Stimulated activated CD4-positive, alpha-beta T cell treated with anti-CD3 and anti-CD28 coated beads, TNF-alpha, amount 100 ng/mL, for 1 hour (primary cell): ENCODE measurements at places on chromosomes 6 and 20.

- no peak for DNase-seq
Measured at GRCh38 chr6:19312241-19312978, 524.8 kb upstream of the ID4 start.

GRCh38 chr6:141965016-141965545 lies 167.6 kb upstream of the GJE1 start:
- DNase-seq, result no peak

DNA sequence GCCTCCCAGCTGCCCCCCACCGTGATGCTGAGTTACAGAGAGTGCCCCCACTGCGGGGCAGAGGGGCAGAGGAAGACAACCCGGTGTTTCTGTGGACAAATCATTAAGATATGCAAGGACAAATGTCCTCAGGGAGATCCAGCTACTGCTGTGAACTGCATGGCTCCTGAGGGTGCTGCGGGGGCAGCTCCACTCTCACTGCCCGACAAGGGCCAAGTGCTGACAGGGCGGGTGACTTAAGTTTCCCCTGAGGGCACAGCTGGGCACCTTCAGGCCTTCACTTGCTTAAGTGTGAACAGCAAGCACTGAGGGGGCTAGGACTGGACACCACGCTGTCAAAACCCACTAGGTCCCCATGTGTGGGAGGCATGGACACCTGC lies 26.2 kb upstream of the TCFL5 start:
- no peak for DNase-seq

GRCh38 chr6:113788586-113788985 lies 68.6 kb upstream of the MARCKS start:
- no peak for DNase-seq

- DNase-seq, result no peak
Measured at GRCh38 chr20:1818247-1818840, 76.9 kb upstream of the SIRPA start.

GRCh38 chr6:123503619-123504018 lies 133.1 kb downstream of the TRDN start:
- no peak for DNase-seq

DNA sequence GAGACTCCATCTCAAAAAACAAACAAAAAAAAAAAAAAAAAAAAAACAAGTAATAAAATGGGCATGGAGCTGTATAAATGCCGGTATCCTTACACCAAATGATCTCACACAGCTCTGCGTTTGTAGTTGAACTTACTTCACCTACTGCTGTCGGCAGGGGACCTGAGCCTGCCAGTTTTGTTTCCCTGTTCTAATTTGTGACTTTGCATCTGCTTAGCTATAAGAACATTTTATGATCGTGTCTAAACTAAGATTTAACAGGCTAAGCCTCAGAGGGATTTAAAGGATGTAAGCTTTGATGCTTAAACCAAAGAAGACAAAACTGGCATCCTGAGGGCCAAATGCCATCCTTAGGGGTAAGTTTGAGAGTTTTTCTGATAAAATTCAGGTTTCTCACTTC lies 58.7 kb downstream of the GCNT2 start:
- no peak for DNase-seq

GRCh38 chr6:147642458-147642857 lies 134.0 kb downstream of the SAMD5 start:
- no peak for DNase-seq

DNA sequence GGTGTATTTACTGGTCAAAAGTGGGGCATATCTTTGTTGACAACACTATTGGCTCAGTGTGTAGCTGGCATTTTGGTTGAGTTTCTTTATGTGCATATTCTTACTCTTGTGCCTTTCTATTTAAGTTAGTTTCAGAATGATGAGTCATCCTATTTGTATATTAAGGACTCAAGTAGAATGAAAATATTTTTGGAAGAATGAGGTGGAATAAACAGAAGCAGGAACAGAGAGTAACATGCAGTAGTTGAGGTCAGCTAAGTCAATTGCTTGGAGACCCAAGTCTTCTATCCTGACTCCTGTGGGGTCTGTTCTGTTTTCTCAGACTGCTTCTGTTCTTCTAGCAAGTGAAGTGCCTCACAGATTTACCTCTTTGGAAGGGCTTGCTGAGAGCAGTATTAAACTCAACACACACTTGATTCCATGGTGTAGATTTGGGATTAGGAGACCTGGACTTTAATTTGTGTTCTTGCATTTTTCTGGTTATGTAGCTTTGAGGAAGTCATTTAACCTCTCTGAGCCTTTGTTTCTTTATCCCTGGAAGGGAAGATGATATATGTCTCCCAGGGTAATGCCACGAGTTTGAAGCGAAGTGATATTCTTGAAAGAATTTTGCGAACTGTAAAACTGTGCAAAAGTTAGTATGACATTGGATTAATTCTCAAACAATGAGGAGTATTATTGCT lies 324.3 kb downstream of the QKI start:
- DNase-seq, result no peak

DNA sequence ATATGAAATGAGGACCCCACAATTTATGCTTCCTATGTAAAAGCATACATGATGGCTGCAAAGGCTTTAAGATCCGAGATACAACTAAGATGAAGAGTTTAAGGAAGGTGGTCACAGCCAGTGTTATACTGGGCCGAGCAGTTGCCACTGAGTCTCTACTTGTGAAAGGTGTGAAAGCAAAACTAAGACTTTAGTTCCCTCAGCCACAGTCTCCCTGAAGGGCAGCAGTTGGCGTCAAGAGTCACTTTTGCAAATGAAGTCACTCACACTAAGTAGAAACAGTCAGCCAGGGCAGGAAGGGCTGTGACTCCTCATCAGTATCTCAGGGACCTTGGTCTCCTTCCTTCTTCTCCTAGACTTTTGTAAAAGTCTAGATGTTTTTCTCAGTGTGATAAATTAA lies 191.6 kb upstream of the MCHR2 start:
- no peak for DNase-seq

DNA sequence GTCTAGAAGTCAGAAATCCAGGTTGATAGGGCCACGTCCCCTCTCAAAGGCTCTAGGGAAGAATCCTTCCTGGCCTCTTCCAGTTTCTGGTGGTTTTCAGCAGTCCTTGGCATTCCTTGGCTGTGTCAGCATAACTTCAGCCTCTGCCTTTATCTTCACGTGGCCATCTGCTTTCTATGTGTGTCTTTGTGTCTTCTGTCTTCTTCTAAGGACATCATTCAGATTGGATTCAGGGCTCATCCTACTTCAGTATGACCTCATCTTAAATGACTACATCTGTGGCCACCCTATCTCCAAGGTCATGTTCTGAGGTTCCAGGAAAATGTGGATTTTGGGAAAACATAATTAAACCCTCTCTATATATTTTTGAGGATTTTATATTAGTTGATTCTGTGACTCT lies 23.0 kb downstream of the C6orf89 start:
- DNase-seq, result no peak

DNA sequence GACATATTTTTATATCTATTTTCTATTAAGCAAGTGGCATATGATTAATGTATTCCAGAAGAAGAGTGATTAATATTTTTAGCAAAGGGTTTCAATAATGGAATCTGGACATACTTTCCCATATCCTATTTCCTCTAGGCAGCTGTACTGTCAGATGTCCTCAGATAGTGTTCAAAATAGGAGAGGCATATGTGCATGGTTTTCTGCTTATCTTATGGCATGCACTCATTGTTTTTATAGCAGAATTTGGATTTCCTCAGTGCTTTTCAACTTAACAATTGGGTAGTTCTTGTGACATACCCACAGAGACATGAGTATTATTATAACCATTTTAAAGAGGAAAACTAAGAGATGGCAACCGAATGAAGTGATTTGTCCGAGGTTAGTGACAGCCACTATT lies 12.6 kb upstream of the SLC17A5 start:
- no peak for DNase-seq

DNA sequence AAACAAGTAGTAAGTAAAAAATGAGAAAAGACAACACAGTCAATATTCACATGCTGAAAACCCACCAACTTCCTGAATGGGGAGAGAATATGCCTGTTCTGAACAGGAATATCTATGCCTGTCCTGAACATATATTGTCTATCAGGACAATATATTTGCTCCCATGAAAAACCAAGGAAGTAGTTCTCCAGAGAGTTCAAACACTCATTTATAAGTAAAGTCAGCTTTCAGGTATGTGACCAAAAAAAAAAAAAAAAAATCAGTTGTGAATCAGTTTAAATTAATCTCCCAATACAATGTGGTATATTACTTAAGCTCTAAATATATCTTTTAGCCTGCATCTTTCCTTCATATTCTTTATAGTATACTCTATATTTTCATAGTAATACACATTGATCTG lies 119.5 kb downstream of the MYB start:
- DNase-seq, result no peak

GRCh38 chr20:32438331-32438858 lies 80.3 kb downstream of the ASXL1 start:
- DNase-seq, result no peak

GRCh38 chr20:37339208-37339607 lies 6.7 kb upstream of the SRC start:
- no peak for DNase-seq

GRCh38 chr20:50931306-50932015 lies at the start of gene ADNP:
Gene ADNP, minus strand, starts transcription at chr20:50931437. Its CDS starts 27,441 bp downstream, at chr20:50903996.
- peak; percentile 72 for DNase-seq

GRCh38 chr6:86609549-86610388 lies 327.6 kb upstream of the HTR1E start:
- DNase-seq, result no peak

DNA sequence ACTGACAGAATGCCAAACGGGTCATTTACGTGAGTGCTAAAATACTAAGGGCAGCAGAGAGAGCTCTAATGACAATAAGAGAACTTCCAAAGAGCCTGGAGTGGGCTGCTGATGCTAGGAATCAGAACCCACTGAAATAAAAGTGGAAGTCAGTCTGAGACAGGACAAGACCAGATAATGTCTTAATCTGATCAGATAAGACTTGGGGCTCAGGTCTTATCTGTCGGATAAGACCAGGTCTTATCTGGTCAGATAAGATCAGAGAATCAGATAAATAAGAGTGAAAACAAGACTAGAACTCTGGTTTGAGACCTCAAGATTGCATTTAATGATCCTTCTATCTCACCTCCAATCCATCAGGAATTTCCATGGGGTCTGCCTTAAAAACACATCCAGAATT lies 18.6 kb downstream of the LRP11 start:
- no peak for DNase-seq

DNA sequence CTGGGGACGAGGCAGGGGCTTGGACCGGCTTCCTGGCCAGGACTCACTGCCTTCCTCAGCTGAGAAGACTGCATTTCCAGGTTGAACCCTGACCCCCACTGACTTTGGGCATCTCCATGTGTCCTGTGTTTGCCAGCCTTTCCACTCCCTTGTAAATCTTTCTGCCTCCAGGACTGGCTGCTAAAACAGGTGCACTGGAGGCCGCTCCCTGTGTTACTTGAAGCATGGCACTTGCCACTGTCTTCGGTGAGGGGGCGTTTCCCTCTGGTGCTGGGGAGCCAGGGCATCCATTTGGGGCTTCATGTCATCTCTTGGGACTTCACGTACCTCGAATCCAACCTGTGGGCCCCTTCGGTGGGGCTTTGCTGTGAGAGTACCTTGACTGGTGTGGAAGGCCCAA lies 6.7 kb upstream of the RBM38 start:
- no peak for DNase-seq

DNA sequence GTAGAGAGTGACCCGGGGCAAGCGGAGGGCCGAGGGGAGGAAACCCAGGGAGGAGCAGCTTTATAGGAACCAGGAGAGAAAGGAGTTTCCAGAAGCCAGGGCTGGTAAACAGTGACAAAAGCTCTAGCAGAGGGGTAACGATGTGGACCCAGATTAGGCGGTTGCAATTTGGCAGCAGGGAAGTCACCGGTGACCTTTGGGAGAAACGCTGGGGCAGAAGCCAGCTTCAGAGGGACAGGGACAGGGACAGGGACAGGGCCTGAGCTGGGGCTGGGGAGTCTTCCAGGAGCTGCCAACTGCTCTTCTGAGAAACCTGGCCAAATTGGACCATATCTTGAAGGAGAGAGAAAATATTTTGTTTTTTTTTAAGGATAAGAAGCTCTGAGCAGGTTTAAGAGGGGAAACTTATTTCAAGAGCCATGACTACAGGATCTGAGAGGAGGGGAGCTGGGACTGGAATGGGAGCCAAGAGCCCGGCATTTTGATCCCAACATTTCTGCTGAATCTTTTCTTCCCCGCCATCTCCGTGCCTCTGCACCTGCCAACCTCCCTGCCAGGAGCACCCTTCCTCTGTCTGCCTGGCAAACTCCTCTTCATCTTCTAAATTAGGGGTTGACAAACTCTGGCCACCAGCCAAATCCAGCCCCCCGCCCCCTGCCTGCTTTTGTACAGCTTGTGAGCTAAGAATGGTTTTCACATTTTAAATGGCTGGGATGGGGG lies 22.6 kb upstream of the PREX1 start:
- no peak for DNase-seq

DNA sequence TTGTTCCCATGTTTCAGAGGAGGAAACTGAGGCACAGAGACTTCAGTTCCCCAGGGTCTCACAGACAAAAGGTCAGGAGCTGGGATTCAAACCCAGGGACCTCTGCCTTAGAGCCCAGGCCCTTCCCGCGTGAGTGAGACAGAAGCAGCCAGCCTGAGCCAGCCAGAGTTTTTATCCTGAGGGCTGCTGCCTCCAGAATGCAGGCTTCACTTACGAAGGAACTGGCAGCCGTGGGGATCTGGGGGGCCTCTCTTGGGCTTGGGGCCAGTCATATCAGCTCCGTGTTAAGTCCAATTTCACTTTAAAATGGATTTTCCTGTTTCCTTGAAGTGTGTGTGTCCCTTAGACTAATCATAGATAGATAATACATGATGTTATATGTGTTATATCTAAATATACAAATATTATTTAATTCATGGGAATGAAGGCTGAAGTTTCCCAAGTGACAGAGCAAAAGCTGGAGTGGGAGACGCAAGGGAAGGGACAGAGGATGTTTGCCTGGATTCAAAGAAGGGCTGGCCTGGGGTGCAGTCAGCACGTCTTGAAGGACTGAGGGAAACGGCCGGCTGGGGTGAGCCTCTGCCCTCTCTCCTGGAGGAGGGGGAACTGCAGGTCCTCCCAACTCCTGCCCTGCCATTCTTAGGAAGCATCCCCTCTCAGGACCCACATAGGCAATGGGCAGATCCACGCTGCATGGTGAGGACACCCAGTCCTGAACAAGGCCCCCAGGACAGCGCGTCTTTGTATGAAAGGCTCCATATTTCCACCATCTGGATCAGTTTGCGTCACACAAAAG lies 320.1 kb downstream of the CDH4 start:
- no peak for DNase-seq
